ENCODE measurements at places on chromosomes 4 and X.

- no peak for DNase-seq
Measured at GRCh38 chr4:184660978-184661377, 11.4 kb downstream of the PRIMPOL start.

- DNase-seq = no peak
Measured at GRCh38 chrX:750263-750662, 119.7 kb downstream of the SHOX start.

DNA sequence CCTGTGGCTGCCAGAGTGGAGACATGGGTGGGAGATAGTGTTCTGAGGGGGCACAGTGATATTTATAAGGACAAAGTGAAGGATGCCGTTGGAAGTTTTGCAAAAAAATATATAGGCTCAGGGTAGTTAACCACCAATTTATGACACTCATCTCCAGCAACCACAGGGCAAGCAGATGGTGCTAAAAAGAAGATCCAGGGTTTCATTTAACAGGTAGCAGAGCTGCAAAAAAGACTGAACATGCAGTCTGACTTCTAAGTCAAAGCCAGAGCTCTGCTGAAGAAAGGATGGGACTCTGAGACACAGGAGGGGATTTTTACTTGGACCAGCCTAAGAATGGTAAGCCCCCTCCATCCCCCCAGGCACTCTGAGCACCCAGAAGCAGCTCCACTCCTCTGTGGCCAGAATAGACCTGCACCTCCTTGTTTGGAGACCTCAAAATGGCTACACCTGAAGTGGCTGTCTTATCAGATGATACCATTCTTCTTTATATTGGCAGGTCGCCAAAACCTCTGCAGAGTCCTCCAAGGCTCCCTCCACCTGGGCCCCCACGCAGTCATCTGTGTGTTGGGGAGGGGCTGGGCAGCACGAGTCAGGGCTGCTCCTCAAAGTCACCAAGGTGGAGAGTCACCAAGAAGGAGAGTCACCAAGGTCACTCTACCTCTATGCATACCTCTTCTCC, 161.4 kb upstream of the FAM9B start:
- no peak for DNase-seq

- no peak for DNase-seq
Measured at GRCh38 chr4:101414496-101414895, 67.2 kb upstream of the PPP3CA start.

GRCh38 chr4:61648264-61648663, 448.1 kb downstream of the ADGRL3 start:
- DNase-seq = no peak

DNA sequence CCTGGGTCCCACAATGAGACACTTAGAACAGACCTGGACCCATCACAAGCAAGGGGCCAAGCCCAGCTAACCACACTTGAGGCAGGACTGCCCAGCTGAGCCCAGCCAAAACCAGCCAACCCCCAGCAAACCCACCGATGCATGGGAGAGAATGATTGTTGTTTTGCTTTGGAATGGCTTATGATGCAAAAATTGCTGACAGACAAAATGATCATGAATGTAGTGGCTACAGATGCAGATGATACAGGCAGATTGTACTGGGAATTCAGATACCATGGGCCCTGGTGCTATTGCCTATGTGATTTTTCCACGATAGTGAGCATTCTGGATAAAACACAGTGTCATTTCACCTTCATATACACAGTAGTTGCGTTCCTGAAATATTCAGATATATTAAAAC, 9.0 kb upstream of the ZCCHC4 start:
- no peak for DNase-seq

DNA sequence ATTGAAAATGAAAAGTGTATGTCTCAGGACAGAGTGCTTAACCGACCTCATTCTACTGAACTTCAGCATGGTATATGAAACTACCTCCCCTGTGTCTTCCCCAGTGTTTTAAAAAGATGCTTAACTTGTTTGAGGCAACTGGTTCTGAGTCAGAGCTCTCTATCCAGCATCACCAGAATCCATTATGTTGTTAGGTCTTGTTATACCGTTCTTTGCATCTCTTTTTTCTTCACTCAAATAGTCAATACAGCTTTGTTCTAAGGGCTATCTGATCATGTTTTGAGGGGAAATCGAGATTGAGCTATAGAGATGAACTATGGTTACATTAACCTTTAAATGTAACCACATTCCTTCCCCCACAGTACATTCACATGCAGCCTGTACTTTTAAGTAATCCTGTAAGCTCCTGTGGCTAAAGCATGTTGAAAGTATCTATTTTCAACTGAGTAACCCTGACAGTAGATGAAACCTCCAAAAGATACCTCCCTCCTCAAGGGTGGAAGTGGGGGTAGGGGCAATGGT, 514.4 kb downstream of the RPA4 start:
- no peak for DNase-seq

- DNase-seq = no peak
Measured at GRCh38 chr4:38290366-38290765, 330.2 kb downstream of the PTTG2 start.

- DNase-seq = no peak
Measured at GRCh38 chrX:28876408-28876807, 289.2 kb downstream of the IL1RAPL1 start.

GRCh38 chr4:7382634-7383014, 52.1 kb downstream of the PSAPL1 start:
- no peak for DNase-seq

- no peak for DNase-seq
Measured at GRCh38 chr4:59223292-59223941, 1976.7 kb upstream of the ADGRL3 start.

Data from NCI-H1694 (cell line).